ENCODE measurements at places on chromosomes 2 and 18.

- DNase-seq, result no peak
Measured at GRCh38 chr2:222739939-222740338, 68.5 kb downstream of the MOGAT1 start.

- peak; percentile 71 for DNase-seq
Measured at GRCh38 chr18:22609642-22610041, 191.9 kb upstream of the CTAGE1 start.

DNA sequence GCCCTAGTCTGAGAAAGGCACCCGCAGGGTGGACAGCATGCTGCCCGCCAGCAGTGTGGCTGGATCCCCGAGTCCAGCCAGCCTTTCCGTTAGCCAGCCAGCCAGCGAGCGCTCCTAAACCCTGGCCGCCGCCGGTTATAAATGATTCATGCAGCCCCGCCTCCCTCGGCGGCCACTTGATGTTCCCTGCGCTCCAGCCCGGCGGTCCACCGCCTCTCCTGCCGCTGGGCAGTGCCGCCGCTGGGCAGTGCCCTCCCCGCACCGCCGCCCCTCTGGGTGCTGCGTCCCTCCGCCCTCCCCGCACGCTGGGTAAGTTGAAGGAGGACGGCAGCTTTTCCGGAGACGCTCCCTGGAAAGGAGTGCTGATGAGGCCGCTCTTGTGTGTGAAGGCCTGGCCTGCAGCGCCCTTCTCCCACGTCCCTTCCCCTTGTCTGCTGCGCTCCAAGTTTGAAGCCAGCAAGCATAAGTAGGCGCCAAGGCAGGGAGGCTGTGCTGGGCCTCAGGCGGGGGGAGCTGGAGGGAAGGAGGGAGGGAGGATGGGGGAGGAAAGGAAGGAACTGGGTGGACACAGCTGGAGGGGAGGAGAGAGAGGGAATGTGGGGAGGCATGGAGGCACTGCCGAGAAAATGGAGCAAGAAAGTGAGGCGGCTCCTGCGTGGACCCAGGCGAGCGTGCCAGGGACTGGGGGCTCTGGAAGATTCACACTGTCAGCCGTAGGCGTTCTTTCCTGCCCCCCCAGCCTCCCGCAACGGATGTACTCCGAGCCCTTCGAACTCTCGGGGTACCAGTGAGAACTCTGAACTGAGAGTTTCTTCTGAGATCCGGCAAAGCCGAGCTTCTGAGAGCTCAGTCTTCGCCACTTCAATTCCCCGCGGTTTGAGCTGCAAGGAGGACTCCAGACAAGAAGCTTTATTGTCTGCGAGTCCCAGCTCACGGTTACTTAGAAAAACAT lies 131.9 kb downstream of the GLI2 start:
- peak; percentile 83 for DNase-seq

DNA sequence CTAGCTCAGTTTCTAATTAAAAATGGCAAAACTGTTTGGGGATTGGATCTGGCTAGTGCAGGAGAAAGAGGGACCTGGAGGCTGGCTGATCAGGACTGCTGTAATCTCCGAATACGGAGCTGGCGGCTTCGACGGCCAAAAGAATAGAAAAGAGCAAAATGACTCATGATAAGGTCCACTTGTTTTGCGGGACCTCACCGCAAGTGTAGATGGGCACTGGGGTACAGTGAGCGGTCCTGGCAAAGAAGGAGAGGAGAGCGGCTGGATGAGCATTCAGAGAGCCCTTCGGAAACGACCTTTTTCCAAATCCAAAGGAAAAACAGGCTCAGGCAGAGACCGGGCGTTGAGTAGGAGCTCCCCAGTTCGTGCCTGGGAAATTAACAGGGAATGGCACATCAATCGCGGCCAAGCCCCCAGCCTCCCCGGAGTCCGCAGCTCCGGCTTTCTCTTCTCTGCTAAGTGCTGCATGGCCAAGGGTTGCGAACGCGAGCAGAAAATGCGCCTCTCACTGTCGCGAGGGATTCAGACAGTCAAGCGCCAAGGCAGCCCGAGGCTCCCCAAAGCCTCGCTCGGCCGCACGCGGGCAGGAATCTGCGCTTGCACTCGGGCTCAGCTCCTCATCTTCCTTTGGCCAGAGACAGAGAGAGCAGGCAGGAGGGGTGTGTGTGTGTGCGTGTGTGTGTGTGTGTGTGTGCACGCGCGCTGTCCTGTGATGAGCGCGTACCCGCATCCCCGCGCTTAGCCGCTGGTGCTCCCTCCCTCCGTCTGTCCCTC lies 1.8 kb downstream of the DCC start:
- DNase-seq, result peak; percentile 72

DNA sequence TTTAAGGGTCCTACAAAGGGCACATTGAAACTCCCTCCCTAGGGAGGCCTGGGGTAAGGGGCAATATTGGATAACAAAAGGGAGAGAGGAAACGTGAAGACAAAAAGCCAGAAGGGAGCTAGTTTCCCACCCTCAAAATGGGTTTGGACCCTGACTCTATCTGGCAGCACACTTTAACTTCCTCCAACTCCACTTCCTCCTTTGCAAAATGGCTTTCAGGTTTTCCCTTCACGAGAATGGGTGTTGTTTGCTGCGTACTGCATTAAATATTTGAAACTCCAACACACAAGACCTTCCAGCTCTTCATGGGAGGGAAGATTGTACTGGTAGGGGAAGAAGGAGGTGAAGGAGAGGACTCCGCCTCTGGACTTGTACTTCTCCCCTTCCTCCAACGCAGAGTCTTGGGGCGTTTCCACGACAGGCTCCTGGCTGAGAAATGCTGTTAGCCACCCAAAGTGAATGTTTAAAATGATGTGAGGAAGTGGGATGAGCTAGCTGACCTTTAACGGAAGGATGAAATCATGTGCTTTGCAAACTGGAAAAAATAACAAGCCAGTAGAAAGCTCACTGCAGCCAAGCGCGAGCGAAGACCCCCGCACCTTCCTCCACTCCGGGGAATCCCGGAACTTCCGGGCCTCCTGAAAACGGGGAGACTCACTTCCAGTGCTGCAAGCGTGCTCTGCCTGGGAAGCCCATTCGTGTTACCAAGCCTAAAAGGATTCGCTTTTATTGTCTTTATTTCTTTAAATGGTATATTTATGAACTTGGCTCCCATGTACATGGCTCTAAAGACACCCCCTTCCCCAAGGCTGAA lies 85.6 kb downstream of the VIT start:
- no peak for DNase-seq

GRCh38 chr18:2409906-2410305 lies 161.4 kb downstream of the METTL4 start:
- peak; percentile 85 for DNase-seq

DNA sequence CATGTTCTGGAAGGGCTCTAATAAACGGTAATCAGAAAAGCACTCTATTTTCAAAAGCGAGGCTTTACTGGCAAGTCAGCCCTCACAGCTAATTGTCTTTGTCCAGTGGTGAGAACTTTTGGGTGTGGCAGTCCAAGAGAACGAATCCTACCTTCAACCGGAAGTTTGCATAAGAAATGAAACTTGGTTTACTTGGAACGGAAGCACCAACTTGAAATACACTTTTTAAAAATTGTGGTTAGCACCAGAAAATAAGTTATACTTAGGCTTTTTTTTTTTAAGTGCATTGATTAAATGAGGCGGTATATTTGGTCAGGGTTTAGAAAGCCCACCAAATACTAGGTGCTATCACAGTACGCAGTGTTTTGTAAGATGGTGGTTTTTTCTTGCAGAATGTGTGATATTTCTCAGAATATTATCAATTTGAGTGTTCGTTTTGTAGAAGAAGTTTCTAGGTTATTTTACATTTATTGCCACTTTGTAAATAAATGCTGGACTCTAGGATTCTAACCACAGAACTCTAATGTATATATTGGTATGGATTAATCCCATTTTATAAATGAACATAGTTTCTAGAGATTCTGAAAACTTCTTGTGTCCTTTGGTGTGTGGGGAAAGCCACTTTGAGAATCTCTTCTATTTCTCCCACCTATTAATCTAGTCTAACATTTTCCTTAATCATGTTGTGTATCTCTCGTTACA lies 1.2 kb downstream of the MYL12A start:
- peak; percentile 42 for DNase-seq

GRCh38 chr2:19675003-19675629 lies 226.7 kb downstream of the TTC32 start:
- DNase-seq, result no peak

DNA sequence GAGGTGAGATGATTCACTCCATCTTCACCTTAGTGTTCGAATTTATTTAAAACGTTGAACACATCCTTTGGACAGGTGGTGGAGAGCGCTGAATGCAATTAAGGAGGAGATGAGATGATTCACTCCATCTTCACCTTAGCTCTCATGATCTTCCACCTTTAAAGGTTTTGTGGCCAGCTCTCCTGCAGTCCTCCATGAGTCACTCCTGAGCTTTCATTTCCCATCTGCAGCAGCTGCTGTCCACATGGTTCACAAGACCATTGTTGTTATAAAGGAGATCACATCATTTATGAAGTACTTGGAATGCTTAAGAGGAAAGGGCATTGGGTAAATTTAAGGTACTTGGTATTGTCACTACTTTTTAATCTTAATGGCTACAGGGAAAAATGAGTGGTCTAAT lies 298.5 kb downstream of the PAX3 start:
- peak; percentile 68 for DNase-seq

GRCh38 chr2:151361674-151362370 lies 4.4 kb downstream of the TNFAIP6 start:
- DNase-seq, result no peak

GRCh38 chr2:64924170-64924934 lies 64.8 kb upstream of the SLC1A4 start:
- no peak for DNase-seq

- no peak for DNase-seq
Measured at GRCh38 chr2:196660244-196660643, 20.7 kb downstream of the CCDC150 start.

DNA sequence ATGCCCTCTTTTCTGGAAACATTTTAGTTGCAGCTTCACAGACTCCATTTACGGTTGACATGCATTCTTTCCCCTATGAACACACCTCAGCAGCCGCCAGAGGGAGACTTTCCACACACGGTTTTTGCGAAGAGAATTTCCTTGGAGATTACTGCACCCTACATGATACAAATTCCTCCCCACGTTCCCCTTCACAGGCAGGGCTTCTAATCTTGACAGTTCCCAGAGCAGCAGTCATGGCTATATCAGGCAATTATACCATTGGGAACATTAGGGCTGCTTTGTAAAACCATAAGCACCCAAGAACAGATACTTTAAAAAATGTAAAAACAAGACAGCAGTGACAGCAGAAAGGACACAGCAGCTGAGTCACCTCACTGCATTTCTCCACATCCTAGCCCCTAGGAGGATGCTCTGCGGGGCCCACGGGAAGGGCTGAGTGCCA lies 253.8 kb downstream of the TGIF1 start:
- peak; percentile 92 for DNase-seq

- no peak for DNase-seq
Measured at GRCh38 chr2:138474100-138474825, 27.3 kb upstream of the SPOPL start.

- DNase-seq, result peak; percentile 95
Measured at GRCh38 chr2:100321866-100322820, at the start of gene LONRF2. Gene LONRF2 (minus strand): TSS chr2:100322501. CDS start chr2:100322093, 408 bp downstream.

DNA sequence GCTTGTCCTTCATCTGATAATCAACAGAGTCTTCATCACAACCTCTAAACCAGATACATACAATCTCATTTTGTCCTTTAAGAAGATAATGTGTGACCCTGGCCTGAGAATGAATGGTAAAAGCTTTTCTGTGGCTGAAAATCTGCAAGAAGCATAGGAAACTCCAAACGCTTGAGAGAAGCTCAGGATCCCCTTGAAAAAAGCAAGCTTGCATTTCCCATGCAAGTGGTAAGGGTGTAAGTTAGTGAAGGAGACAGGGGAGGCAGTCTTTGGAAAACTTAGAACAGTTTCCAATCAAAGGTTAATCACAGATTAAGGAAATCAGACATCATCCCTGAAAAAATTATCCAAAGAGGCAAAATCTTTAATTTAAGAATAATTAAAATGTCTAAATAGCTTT lies 413.6 kb upstream of the SALL3 start:
- DNase-seq, result no peak

DNA sequence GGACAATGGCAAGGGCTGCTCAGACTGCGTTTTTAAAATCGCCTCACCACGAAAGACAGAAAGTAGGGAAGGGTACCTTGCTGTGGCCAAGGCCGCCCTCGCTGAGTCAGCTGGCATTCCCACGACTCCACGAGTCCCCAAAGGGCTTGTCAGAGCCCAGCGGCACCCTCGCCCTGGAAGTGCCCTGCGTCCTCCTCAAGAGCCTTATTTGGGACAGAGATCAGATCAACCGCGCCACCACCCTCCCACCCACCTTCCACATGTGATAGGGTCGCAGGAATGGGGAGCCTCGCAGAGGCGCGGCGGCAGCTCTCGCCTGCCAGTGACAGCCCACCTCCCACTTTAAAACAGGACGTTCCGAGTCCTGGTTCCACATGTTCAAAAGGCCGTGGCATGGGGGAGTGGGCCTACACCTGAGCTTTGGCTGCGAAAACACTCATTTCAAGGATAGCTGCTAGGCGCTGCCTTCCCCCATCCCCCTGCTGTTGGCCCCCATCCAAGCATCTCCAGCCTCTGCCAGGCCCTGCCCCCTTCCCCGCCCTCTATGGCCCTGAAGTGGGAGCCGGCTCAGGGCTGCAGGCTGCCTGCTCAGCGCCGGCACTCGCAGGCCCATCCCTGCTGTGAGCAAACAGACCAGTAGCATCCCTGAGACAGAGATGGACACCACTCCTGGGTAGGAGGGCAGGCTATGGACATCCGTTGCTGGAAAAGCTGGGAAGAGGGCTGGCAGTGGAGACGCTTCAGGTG lies 38.1 kb upstream of the ARHGEF4 start:
- peak; percentile 78 for DNase-seq

GRCh38 chr18:76144844-76145243 lies 350.2 kb downstream of the ZNF516 start:
- no peak for DNase-seq

DNA sequence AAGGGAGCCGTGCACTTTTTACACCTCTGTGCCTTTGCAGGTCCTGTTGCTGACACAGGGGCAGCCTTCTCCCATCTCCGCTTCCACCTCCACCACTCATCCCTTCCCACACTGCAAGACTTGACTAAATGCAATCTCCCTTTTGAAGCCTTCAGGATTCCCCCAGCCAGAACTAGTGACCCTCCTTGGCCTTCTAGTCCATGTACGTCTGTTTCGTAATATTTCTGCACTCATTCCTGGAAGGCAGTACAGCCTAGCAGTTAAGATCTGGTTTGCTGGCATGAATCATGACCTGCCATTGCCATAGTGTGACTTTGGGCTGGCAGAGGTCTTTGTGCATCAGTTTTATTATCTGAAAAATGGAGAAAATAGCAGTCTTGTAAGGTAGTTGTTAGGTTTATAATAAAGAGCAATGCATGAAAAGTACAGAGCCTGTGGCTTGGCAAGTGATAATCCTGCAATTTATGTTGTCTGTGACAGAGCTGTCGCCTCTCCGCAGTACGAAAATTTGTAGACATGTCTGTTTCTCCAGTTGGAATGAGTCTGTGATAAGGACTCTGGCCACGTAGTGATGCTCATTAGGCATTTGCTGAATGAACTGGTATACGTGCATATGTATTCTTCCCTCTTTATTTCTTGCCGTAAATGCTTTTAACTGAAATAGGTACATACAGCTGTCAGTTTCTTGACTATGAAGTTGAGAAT lies 36.7 kb downstream of the NCK2 start:
- DNase-seq, result no peak

- DNase-seq, result no peak
Measured at GRCh38 chr18:79071503-79072210, 2.5 kb downstream of the ATP9B start.

GRCh38 chr2:215504547-215504946 lies 68.7 kb upstream of the FN1 start:
- DNase-seq, result no peak

- no peak for DNase-seq
Measured at GRCh38 chr18:61308004-61308403, 25.2 kb upstream of the CDH20 start.

All from DMS53 (cell line).